ENCODE measurements at places on chromosomes 13 and 19.

DNA sequence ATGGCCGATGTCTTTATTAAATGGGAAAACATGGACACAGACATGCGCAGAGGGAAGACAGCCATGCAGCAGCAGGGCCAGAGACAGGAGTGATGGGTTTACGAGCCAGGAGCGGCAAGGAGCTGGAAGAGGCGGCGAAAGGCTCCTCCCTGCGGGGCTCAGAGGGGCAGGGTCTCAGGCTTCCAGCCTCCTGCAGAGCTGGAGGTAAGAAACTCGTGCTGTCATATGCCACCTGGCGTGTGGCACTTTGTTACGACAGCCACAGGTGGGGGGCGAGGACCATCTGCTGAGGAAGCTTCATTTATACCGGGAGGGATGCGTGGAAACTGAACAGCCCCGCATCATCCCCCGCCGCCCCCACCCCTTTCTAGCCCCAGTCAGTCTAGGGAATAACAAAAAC lies 52.0 kb upstream of the SPACA7 start:
- no peak for DNase-seq

GRCh38 chr19:30111021-30111855 lies 169.2 kb downstream of the URI1 start:
- no peak for DNase-seq

DNA sequence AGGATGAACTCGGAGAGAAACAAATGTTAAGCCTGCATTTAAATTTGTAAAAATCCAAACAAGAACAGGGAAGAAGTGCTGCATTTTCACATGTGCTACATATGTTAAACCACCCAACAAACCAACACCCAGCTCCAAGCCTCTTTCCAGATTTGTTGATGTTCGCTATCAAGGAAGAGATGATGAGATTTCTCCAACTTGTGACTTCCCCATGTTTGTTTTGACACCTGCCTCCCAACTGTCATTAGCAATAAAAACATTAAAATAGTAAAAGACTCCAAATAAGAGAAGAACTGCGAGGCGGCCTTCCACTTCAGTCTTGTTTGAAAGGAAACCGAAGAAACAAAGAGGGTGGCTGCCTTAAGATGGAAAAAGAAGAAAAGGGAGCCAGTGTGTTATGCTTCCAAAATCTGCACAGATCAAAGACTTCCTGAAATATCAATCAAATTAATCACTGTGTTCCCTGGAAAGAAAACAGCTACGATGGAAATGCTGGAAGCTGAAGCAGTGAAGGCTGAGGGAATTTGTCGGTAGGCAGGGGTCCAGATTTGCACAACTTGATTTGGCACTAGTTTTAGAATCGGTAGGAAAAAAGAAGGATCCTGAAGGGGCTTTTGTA lies 14.0 kb upstream of the GGACT start:
- no peak for DNase-seq

DNA sequence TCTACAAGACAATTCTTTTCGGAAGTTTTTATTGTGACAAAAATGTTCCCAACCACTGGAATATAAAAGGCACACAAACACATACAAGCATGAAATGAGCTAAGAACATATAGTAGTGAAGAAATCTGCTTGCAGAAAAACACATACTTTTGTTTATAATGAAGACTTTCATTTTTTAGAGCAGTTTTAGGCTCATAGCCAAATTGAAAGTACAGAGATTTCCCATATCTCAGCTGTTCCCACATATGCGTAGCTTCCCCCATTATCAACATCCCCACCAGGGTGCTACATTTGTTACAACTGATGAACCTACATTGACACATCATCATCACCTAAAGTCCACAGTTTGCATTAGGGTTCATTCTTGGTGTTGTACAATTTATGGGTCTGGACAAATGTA lies 249.4 kb downstream of the KCTD12 start:
- no peak for DNase-seq

- no peak for DNase-seq
These were observed 380.0 kb upstream of the SGCG start for GRCh38 chr13:22800526-22801401.
